ENCODE measurements at places on chromosomes 12 and 14.

DNA sequence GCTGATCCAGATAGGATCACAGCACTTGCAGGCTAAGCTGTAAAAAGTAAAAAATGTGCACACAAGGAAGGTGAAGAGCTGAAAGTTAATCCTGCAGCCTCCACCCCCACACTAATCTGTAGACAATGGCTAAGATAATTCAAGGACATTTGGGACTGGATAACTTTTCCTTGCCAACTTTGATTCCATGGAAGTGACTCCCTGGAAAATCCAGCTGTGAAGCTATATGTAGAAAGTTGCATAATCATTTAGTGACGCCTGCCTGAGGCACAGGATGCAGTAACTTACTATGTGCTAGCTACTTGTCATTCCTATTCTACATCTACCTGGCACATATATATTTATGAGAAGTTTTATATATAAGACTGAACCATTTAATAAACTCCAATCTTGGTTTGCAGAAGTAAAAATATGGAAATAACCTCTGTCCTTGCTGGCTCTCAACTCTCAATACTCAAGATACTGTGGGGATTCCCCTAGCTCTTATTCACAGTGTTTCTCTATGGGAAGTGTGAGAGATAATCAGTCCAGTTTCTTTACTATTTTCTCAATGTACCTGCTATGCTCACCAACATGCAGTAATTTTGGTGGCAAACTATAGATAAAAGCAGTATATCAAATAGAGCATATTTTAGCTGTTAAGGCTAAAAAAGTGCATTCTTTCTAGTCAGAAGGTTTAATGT lies 14.8 kb downstream of the LDHB start:
- DNase-seq: no peak

- DNase-seq: no peak
Observed at GRCh38 chr14:90644882-90645281, 171.3 kb downstream of the TTC7B start.

DNA sequence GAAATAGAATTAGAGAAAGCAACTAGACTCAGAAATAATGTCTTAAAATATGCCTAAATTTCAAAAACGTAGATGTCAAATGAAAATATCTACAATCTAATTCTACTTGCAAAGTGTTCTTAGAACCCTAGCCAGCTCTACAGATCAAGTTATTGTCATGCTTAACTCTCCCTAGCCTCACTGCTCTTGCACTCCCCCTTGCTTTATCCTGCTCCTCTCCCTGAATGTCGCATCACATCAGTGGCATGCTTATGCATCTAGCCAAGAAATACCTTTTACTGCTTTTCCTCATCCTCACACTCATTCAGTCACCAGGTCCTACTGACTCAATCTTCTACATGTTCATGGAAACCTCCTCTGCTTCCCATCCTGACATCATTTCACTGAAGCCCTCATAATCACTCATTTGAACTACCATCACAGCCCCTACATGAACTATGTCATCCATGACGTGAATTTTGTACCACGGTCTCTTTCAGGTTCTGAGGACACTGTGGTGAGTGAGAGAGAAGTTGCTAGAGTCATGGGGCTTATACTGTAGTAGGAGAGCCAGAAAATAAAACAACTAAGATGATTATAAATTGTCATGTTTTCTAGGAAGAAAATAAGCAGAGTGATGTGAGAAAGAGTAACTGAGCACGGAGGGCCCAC lies 22.6 kb upstream of the CRACR2A start:
- DNase-seq: no peak

GRCh38 chr12:28750946-28751685 lies 398.0 kb upstream of the FAR2 start:
- DNase-seq: no peak

- DNase-seq: no peak
Observed at GRCh38 chr14:92391726-92392125, 68.8 kb downstream of the SLC24A4 start.

DNA sequence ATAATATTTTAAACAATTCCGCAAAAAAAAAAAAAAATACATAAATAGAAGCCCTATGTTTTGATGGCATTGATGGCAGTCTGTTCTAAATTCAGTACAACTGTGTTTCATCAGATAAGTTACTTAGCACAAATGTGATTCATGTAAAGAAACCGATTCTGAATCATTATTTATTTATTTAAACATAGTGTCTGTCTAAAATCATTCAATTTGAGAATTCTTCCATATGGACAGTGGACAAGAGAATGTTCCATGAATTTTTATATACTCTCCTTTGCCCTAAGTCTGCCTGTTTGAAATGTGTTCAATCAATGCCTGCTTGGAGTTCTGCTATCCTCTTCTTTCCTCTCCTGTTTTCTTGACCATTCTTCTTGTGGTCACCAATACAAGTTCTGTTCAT lies 126.5 kb downstream of the PDE3A start:
- DNase-seq: no peak

GRCh38 chr12:104083769-104084475 lies 19.6 kb downstream of the HCFC2 start:
- DNase-seq: no peak

DNA sequence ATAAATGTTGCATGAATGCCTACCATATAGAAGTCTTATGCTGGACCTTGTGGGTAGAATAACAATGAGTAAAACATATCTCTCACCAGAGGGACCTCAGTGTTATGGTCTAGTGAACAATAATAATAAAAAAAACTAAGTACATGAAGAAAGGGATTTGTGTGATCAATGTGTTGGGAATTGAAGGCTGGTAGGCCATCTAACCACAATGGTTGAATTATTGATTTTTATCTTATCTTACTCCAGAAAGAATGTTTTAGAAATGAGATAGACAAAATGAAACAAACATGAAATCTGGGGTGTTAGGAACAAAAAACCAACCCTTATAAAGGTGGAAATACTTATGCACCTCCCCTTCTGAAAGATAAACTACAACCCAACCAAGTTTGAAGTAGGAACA lies 243.9 kb upstream of the LRIG3 start:
- no peak for DNase-seq

DNA sequence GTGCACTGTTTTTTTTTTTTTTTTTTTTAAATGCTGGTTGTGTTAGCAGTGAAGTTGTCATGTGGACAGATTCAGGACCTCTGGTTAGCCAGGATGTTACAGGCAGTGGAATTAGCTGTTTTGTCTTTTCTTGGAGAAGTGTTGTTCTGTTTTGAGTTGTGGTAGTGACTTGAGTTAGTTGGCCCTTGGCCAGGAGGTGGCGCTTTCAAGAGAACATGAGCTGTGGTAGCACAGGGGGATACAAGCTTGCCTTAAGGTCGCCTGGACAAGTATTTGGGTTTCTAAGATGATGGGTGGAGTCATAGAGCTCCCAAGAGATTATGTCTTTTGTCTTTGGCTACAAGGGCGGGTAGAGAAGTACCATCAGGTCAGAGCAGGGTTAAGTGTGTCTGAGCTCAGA lies 33.3 kb upstream of the CCDC198 start:
- no peak for DNase-seq

DNA sequence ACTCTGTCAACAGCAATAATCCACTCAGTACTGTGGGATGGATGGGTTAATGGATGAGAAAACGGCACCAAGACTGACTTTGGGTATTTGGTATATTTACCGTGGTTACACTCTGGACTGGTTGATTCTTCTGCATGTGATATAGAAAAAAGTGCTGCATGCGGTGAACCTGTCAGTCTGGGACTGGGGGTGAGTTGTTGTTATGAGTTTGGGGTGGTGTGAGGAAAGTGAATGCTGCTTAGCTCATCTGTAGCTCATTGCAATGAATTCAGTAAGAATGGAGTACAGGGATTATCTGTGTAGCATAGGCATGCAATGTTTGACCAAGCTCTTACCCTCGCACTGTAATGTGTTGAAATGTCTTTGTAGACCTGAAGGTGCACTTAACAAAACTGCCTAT lies 6.0 kb downstream of the KCNA1 start:
- no peak for DNase-seq

DNA sequence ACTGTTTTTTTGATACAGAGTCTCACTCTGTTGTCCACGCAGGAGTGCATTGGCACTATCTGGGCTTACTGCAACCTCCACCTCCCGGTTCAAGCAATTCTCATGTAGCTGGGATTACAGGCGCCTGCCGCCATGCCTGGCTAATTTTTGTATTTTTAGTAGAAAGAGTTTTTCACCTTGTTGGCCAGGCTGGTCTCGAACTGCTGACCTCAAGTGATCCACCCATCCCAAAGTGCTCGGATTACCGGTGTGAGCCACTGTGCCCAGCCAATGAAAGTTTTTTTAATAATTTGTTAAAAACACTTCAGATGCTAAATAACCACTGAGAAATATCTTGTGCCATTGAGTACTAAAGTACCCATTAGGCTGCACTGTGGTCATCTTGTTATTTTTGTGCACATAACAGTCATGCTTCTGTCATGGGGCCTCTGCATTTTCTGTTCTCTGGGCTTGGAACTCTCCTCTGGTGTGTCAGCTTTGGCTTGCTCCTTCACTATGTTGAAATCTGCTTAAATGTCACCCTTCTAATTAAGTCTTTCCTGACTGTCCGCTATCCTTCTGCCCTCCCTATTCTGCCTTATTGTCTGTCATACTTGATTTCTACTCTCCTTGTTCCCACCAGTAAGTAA lies 105.1 kb downstream of the KTN1 start:
- DNase-seq: no peak

GRCh38 chr12:89418228-89418910 lies 66.1 kb upstream of the DUSP6 start:
- no peak for DNase-seq

- no peak for DNase-seq
Observed at GRCh38 chr12:57632958-57633840, at the start of gene B4GALNT1. Gene B4GALNT1, minus strand, starts transcription at chr12:57633201. Its CDS starts 1,069 bp downstream, at chr12:57632132.

- DNase-seq: no peak
Observed at GRCh38 chr14:102591372-102591943, 991 bp upstream of the RCOR1 start.

GRCh38 chr12:7354529-7354928 lies 50.7 kb downstream of the ACSM4 start:
- DNase-seq: no peak

GRCh38 chr12:120381752-120382419 lies 12.9 kb upstream of the MSI1 start:
- DNase-seq: peak; percentile 26

DNA sequence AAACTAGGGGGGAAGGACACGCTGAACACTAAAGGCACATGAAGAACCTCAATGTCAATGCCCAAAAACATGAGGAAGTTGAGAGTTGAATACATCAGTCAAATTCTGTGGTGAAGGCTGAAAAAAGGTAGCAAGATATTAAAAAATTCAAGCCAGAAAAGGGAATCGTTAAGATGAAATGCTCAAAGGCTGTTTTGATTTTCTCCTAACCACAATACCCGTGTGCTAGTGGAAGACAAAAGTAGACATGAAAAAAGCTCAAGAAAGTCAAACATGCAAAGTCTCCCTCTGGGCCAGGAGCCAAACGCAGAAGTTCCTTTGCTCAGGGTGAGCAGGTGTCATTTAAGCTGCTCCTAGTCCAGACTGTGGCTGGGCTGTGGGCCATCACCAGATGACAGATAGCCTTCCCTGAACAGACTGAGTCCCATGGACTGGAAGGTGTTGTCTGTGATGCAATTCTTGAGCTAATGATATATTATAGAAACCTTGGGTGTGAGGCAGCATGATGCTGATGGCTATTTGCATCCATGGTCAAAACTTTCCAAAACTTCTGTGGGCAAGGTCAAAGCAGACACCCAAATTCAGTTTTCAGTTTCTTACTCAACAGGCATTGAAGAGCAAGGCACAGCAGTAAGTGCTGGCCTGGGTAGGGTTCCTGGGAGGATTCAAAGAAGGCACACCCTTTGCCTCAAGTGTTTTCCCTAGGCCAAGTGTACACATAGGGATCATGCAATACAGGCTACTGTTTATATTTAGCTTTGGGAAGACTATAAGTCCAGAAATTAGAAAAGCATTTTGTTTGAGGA lies 81.6 kb downstream of the MYRFL start:
- DNase-seq: no peak

DNA sequence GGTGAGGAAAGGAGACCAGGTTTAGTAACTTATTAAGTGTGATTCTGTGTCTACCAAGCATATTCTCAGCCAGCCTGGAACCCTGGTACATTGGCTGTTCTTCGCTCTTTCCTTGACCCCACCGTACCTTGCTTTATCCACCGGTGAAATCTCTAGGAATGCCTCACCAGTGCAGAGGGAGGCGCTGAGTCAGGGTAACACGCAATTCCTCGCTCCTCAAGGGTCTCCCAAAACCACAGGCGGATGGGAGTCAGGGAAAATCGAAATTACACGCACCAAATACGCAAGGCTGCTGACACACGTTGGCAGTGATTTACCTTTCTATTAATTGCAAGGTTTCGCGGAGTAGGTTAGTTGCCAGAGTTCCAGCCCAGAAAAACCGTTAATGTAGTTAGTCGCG lies 845 bp downstream of the L3HYPDH start:
- DNase-seq: no peak

DNA sequence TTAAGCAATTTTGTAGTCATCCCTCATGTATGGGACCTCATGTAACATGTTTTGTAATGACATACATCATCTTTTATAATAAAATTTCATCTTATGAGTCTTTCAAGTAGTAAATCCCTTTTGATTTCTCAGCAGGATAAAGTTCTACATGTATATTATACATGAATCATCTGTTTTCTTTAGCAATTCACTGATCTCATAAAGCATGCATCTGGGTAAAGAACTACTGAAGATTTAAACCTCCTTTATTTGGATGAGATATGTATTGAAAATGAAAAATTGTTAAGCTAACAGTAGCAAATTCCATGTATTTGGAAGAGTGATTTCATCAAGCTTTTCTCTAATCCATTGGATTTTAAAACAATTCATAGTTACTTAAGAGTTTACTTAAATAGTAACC lies 126.9 kb downstream of the KITLG start:
- DNase-seq: no peak
